Jurkat, Clone E6-1 (cell line): ENCODE measurements at places on chromosomes 6 and 20.
A peak's percentile ranks its signal among the peaks of the same experiment; 100 is the strongest.

- DNase-seq, result no peak
Measured at GRCh38 chr20:3749087-3749688, 16.7 kb downstream of the HSPA12B start.

DNA sequence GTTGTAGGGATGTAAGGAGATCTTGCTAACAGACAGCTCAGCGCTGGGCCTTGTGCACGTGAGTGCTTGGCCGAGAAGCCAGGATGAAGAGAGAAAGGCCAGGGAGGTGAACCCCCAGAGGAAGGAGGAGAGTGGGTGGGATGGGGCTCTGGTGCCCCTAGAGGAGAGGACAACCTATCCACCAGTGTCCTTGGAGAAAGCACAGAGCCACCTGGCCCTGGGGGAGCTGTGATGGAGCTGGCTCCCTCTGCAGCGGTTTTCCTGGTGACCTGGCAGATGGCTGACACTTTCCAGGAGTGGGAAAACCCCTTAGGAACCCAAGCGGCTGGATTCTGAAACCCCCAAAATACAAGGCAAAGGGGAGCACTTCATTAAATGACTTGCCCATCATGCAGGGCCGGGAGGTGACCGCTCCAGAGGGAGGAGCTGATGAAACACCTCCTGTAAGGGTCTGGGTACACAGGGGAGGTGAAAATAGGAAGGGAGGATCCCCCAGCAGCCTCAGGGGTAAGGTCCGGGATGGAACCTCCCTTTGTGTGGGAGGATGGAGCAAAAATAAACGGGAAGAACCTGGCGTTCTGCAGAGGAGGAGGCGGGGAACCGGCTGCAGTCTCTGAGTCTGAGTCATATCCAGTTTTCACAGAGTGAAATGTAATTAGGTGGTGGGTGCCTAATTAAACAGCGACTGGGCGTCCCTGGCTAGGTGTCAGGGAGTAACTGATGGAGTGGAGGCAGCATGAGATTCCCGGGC, 80.4 kb downstream of the SULF2 start:
- no peak for DNase-seq

- DNase-seq, result no peak
Measured at GRCh38 chr6:7732228-7732627, 6.3 kb downstream of the BMP6 start.

- no peak for DNase-seq
Measured at GRCh38 chr20:48695255-48695654, 132.5 kb downstream of the PREX1 start.

GRCh38 chr20:58433029-58433647, 44.1 kb downstream of the VAPB start:
- peak; percentile 80 for DNase-seq

GRCh38 chr6:31299511-31299910, 27.6 kb upstream of the HLA-C start:
- DNase-seq, result no peak

DNA sequence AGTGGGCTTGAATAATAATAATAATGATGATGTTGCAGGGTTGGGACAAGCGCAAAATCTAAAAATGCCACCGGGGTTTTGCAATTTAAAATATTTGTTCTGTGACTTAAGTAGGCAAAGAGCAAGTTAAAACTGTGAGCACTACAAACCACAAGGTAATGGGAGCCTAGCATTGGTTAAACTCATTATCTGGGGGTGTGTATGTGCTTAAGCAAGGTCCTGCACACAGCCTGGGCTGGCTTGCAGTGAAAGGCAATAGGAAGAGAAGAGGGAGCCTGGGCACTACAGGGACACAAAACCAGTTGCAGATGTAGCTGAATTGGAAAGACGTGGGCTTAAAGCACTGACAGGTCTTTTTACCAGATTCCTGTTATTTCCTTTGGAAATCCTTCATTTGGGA, 11.7 kb downstream of the SIM1 start:
- DNase-seq, result no peak

- DNase-seq, result no peak
Measured at GRCh38 chr20:56582542-56582941, 46.6 kb upstream of the TFAP2C start.

- peak; percentile 58 for DNase-seq
Measured at GRCh38 chr6:68343901-68344300, 291.2 kb upstream of the ADGRB3 start.

DNA sequence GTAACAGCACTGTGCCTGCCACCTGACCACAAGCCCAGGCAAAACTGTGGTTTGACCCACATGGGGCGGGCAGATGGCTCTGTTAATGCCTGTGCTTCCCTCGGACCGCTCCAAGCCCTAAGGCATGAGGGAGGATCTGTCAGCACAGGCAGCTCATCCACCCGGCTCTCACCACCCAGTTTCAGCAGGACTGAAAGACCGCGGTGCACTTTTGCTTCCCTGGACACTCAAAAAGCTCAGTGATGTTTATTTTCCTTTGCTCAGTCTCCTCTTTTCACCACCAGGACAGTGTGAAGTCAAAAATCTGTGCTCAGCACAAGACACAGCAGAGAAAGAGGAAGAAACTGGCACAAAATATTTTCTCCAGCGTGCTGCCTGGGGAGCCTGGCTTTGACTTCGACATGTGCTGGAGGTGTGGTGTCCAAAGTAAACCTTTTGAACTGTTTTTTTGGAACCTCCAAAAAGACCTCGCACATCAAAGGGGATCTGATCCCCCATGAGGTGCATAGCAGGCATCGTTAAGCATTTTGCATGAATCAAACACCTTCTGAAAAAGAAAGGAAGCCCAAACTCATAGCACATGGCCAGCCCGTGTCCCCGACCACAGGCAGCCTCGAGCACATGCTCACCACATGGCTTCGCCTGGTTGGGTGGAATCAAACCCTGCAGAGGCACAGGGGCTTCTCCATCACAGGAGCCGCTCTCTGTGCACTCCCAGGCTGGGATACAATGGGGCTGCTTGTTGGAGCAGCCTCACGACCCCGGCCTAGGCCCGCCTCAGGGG, 441.7 kb upstream of the JARID2 start:
- no peak for DNase-seq

DNA sequence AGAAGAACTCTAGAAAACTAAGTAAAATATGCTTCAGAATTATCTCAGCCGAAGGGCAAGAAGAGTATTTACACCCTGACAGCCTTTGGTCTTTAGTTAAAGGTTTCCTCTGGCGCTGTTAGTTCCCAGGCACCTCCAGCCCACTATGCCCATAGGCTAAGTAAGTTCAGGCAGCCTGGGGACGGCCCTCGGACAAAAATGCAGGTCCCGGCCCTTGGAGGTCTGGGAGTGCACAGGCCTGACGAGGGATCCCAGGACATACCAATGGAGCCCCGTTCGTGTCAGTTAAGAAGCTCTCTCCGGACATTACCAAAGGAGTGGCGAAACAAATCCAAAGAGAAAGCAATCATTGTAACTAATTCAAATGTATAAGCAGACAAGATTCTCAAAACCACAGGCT, 311.8 kb downstream of the CD83 start:
- DNase-seq, result no peak

- no peak for DNase-seq
Measured at GRCh38 chr6:104325341-104326172, 534.2 kb downstream of the HACE1 start.

DNA sequence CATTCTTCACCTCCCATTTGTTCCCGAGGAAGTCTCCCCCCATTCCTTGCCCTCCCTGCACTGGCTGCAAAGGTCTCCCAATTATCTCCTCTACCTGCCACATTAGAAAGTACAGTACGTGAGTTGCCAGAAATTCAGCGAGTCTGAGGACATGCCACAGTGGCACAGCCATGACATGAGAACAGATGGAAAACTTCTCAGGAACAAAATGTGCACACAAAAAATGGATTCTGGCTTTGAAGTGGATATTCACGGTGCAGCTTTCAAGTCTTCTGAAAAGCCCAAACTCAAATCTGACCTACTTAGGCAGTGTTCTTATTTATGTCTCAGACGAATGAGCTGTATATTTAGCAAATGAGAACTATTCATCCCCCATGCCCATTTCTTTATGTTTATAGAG, 269.1 kb upstream of the ARID1B start:
- no peak for DNase-seq

DNA sequence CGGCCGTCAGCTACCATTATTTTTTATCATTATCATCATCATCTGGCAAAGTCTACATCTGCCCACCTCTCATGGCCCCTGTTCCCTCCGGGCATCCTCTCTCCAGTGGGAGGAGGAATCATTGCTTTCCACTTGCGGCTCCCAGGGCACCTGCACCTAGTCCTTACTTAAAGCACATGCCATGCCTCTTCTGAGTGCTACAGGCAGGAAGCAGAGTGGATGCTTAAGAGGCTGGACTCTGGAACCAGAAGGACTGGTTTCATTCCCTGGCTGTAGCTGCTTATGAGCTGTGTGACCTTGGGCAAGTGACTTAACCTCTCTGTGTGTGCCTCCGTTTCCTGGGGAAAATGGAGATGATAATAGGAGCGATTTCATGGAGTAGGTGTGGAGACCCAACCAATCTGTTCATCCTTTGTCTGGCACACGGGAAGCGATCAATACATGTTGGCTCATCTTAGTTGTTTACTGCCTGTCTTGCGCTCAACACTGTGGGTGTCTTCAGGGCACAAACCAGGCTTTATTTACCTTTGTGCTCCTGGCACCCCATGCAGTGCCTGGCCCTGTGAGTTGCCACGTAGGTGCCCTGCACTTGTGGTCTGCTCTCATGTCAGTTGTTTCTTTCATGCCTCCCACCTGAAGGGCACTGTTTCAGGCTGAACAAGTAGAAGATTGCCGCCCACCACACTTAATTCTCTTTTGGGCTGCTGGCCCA, 317.0 kb upstream of the SULF2 start:
- no peak for DNase-seq

DNA sequence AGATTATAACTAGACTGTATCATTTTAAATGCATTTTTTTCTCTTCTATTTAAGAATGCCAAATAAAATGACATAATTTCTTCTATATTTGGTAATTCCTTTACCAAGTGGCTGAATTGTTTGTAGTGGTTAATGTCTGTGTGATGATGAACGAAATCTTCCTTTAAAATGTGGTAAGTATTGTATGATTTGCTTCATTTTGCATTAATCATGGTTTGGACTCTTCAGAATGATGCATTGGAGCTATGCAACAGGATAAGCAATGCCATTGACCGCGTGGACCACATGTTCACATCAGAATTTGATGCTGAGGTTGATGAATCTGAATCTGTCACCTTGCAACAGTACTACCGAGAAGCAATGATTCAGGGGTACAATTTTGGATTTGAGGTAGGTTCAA, 99.6 kb downstream of the MAP3K4 start:
- no peak for DNase-seq

- peak; percentile 22 for DNase-seq
Measured at GRCh38 chr6:166997768-166998255, 1.4 kb upstream of the CEP43 start.

DNA sequence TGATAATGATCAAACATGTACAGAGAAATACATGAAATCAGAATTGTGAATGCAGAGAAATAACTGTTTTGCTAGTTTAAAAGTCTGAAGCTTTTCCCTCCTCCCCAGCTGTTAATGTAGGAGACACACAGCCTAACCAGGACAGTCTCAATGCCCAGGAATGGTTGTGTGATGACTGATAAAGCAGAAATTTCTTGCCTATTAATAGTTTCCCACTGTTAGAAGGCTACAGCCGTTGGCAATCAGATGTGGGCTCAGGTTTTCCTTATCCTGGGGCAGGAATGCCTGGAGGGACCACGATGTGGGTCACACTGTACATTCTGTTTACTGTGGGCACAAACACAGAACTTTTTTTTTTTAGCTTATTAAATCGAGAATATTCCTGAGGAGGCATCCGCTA, 1.9 kb downstream of the PPP1R3D start:
- no peak for DNase-seq

DNA sequence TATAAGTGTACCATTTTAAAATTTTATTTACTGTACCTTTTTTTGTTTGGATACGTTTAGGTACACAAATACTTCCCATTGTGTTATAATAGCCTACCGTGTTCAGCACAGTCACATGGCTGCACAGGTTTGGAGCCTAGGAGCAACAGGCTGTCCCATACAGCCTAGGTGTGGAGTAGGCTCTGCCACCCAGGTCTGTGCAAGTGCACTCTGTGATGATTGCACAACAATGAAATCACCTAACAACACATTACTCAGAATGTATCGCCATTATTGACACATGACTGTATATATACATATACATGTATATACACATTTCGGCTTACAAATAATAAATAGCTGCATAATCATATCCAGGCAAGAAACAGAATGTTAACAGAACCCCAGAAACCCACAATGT, 15.4 kb downstream of the SERAC1 start:
- DNase-seq, result no peak

DNA sequence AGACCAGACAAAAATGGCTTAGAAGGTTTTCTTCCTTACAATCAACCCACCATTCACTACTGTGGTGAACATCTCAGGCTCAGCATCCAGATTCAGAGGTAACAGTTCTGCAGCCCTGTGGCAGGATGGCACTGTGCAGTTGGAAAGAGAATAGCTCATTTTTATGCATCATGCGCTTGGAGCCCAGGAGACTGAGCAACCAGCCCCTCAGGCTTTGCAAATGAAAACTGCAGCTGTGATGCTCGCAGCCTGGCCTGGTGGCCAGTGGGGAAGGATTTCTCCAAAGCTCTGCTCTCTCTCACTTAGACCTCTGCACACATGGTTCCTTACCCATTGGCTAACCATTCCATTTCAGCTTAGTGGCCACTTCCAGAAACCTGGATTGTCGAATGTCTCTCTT, 45.8 kb downstream of the GABRR2 start:
- no peak for DNase-seq

- DNase-seq, result no peak
Measured at GRCh38 chr20:20573797-20574196, 138.6 kb downstream of the RALGAPA2 start.

GRCh38 chr20:7993238-7993637, 26.3 kb downstream of the TMX4 start:
- no peak for DNase-seq

- DNase-seq, result no peak
Measured at GRCh38 chr6:162719528-162719927, 8.0 kb downstream of the PRKN start.

DNA sequence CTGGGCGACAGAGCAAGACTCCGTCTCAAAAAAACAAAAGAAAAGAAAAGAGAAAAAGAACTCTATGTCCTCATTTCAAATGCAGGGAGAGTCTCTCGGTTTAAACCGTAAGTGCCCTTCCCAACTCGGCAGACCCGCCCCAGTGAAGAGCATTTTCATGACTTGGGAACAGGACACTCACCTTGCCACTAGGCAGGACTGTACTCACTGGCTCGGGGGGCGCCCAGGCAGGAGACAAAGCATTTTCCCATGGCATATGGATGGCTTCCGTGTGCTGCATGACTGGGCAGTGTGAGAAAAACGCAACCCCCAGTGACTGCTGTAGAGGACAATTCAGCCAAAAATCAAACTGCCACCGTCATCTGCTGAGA, 23.7 kb upstream of the MRGBP start:
- no peak for DNase-seq
